Activated effector memory CD4-positive, alpha-beta T cell treated with Interleukin-2 at 50 U/mL for 16 hours (primary cell): ENCODE measurements at places on chromosomes 5 and 9.

- DNase-seq, result no peak
Observed at GRCh38 chr5:80141147-80141671, 106.1 kb downstream of the THBS4 start.

DNA sequence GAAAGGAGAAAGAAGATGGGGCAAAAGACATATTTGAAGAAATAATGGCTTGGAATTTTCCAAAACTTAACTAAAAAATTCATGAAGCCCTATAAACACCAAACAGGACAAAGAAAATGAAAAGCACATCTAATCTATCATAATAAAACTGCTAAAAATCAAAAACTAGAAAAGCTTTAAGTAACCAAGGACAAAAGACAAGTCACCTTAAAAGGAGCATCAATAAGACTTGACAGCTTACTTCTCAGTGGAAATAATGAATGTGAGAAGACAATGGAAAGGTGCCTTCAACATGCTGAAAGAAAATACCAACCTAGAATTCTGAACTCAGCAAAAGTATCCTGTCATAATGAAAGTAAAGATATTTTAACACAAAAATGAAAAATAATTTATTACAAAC lies 27.0 kb downstream of the GTF3C4 start:
- DNase-seq, result no peak

DNA sequence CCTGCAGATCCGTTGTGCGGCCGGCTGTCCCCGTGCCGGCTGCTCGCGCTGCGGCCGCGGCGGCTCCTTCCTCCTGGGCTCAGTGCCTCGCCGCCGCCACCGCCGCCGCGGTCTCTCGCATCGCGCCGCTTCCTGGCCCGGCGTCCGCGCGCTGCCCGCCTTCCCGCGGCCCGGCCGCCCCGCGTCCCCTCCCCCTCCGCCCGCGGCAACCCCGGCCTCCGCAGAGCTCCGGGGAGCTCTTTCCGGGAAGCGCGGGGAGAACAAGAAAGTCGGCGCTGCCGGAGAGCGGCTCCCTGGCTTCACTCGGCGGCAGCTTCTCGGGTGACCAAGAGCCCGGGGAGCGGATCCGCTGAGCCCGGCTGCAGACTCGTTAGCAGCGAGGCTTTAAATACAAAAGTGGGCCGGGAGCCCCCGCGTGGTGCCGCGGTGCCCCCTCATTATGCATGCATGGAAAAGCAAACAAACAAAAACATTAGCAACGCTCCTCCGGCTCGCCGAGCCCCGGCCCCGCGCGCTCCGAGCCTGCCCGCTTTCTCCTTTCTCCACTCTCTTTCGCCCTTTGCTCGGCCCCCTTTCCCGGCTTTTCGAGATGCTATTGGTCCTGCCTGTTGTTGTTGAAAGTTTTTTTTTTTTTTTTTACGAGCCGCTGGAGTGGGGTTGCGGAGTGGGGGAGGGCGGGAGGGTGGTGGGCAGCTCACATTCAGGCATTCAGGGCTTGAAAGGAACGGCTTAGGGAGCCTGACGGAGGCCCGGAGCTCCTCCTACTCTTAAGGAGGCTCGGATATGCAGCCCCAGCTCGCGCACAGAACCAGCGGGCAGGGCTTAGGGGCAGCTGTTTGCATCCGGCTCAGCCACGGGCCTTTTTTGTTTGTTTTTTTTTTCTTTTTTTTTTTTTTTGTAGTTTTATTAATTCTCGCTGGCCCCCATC lies at the start of gene GAS1:
TSS of gene GAS1 (minus strand) at position 361 of the 928 bp plus-strand sequence. CDS start 727 bp downstream, outside the sequence.
- DNase-seq, result peak; percentile 53

- DNase-seq, result no peak
Observed at GRCh38 chr9:130579738-130580463, 524 bp downstream of the FUBP3 start.

DNA sequence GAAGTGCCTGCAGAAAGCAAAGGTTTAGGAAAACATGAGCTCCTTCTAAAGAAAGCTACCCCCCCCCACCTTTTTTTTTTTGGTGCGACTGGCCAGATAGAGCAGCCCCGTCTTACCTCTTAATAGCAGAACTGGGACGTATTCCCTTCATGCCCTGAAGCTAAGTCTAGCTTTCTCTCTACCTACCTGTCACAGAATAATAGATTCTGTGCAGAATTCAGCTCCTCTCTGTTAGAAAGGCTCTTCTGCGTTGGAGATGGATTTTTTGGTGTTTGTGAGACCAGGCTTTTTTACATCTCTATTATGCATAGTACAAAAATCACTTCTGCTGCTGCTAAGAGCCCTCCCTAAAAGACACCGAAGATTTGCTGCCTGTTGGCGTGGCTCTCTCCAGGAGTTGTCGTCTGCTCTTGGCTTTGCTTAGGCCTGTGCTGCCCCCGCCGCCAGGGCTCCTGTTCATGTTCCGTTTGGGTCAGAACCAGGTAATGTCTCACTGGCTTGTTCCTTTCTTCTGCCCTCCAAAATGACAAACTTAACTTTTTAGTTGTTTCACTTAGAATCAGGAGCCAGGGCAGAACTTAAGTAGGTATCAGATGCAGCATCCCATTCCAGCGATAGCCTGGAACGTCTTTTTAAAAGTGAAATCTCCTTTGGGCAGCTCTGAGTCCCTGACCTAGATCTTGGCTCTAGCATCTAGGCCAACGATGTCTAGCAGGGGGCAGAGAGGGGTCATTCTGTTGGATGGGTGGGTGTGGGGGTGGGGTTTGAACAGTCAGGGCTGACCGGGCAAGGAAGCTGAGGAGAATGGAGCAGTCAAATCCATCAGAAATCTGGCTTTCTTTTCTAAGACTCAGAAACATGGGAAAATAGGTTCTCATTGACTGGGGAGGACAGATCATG lies 2.5 kb downstream of the TRIO start:
- no peak for DNase-seq

GRCh38 chr9:89790542-89791109 lies 185.8 kb downstream of the GADD45G start:
- no peak for DNase-seq

DNA sequence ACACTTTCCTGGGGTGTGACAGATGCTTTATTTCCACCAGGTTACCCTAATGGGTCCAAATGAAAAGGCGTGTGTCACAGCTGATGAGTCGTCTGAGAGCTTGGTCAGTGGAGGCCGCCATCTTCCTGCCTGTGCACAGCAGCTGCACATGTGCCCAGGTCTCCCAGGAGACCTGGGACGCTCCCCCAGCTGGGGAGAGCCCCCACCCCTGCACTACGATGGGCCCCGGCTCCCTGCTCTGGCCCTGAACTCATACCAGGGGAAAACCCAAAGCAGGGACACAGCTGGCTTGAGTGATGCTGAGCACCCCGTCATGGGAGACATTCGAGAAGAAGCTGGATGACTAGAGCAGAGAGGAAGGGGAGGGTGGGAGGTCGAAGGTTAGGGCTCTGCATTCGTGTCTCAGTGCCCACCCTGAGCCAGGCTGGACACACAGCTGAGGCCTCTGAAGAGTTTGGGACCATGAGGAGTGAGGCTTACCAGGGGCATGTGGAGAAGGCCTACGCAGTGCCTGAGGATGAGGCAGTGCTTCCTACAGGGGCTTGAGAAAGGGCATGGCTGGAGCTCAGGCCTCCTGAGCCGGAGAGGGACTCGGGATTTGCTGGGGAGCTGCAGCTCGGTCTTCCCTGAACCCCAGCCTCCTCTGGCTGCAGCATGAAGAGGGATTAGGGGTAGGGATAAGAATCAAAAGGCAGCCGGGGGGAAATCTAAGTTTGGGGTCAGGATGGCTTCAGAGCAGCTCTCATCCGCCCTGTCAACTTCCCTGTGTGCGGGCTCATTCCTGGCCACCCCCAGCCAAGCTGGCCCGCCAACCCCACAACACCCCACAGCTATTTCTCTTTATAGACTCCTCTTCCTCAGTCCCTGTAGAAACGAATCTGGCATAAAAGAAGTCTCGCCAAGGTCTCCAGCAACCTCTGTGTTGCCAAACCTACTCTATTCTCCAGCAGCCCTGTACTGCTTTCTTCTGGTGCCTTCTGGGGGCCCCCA lies 42.2 kb upstream of the RNU6ATAC start:
- DNase-seq, result no peak

DNA sequence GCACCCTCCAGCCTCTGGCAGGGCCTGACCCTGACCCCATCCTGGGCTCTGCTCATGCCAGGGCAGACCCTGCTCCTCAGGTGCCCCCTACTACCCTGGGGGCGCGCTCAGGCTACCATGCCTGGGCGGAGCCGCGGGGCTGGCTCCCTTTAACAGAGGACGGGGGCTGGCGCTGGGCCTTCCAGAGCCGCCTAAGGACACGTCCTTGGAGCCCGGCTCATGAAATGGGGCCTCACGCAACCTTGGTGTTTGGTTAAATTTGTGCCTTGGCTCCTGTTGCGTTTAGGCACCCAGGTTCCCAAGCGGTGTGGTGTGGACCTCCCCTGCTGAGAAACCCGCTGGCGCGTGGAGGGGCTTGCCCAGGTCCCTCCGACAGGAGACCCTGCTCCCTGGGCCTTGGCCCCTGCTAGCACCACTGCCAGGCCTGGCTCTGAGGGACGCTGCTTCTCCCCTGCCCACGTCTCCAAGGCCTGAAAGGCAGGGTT lies 3.4 kb upstream of the EHMT1 start:
- no peak for DNase-seq

DNA sequence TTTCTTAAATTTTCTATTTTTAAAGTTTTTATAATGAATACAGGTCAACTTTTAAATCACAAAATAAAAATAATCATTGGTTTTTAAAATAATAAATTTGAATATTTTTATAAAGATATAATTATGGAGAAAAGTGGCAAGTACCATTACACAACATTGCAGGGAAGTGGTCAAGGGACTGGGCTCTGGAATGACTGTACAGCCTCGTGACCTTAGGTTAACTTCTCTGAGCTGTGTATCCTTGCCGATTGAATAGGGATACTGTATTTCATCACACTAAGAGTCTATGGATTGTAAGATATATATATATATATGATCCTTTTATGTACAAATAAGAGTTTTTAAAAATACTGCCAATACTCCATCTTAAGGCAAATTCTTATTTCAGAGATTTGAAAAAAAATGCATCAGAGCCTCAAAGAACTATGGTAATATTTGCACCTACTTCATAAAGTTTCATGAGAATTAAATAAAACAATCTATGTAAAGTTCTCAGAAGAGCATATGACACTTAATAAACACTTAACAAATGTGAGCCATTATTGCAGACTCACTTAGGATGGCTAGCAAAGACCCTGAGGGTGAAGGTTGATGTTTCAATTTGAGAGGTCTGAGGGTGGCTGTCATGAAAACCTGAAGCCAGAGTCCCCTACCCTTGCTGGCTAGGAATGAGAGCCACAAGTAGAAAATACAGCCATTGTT lies 136.5 kb downstream of the CCDC192 start:
- DNase-seq, result no peak

DNA sequence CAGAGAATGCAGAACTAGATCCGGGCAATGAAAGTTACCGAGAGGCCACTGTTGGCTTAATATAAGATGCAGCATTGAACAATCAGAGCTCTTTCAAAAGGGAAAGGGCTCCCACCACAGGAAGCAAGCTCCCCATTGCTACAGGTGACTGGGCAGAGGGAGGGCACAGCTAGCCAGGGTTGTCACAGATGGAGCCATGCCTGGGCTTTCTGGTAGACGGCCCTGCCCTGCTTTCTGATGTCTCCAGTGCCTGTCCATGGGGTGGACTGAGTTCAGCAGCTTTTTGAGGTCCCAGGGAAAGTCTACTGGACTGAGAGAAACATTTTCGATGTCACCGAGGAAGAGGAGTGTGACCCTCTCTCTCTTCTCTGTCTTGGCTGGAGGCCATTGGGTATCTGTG lies 14.1 kb downstream of the RGS3 start:
- no peak for DNase-seq

- DNase-seq, result no peak
Observed at GRCh38 chr5:124337996-124338395, 408.4 kb downstream of the ZNF608 start.

GRCh38 chr5:80481019-80481893 lies 6.6 kb upstream of the FAM151B start:
- DNase-seq, result no peak

DNA sequence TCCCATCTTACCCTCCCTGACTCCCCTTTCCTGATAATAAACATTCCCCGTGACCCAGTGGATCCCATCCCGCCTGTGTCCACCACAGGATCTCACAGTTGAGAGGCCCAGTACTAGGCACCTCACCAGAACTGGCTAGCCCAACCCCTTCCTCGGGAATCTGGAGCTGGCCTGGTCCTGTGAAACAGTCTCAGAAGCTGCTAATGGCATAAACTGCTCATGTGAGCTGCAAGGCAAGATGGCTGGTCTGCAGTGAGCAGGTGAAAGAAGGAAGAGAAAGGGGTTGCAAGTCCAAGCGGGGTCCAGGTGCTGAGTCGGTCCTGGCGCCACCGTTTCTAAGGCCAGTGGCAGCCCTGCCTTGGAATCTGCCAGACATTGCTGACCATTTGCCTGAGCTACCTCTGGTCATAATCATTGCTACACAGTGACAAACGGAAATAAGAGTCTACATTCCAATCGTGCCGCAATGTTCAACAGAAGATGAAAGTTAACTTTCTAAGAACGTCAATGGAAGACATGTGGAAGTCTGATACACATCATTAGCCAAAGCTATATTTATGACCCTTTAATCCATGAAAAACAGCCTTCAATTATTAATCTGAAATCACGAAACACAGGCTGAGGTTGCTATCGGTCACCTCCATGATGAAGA lies 33.7 kb downstream of the DNAH5 start:
- no peak for DNase-seq

GRCh38 chr5:32096891-32097595 lies 77.1 kb downstream of the GOLPH3 start:
- DNase-seq, result no peak
